ENCODE measurements at places on chromosomes 5 and 9. TPM values are rescaled to one million over a fixed set of nuclear protein-coding genes. Genes with fewer than 3 reads are reported as not detected.

HNRNPH1 gene
- total RNA-seq, result 477 TPM

RLN1 gene
- total RNA-seq, result not detected

ZFAND5 gene
- 207 TPM for total RNA-seq

OMD gene
- total RNA-seq, result 52.4 TPM

PLPP7 gene
- 2.9 TPM for total RNA-seq

DNA sequence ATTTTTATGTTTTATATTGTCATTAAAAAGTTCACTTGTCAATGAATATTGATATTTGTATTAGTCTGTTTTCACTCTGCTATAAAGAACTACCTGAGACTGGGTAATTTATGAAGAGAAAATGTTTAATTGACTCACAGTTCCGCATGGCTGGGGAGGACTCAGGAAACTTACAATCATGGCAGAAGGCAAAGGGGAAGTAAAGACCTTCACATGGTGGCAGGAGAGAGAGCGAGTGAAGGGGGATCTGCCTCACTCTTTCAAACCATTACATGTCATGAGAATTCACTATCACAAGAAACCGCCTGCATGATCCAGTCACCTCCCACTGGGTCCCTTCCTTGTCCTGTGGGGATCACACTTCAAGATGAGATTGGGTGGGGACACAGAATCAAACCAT is 27.4 kb downstream of the SRD5A1 start:
- DNase-seq, result no peak
- no peaks in the 10 kb centered on the region for H3K4me1 ChIP-seq
- no peaks in the 10 kb centered on the region for H3K27me3 ChIP-seq
- H3K4me3 ChIP-seq, result no peak overlapping the region

DNA sequence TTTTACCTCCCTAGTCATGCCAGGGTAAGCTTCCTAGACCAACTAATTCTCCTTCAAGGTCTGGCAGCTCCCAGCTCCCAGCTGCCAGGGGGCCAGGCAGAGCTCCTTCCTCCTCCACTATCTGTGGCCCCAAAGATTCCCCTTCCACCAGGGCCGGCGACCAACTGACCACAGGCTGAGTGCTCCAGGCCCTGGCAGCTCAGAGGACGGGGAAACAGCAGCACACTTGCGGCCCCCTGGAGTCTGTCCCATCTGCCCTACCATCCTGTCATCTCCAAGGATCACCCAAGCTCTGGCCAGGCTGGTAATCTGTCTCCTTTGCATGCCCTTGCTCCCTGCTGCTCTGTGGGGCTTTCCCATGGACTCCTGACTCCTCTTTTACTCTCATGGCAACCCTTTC is 31.2 kb upstream of the BASP1 start:
- H3K27me3 ChIP-seq, result no peaks in the 10 kb centered on the region
- no peak overlapping the region for H3K4me3 ChIP-seq
- H3K27ac ChIP-seq, result no peak overlapping the region
- H3K4me1 ChIP-seq, result peaks cover 13% of the 10 kb centered on the region

- no peaks in the 10 kb centered on the region for H3K36me3 ChIP-seq
- H3K4me3 ChIP-seq, result no peak overlapping the region
- DNase-seq, result no peak
- no peaks in the 10 kb centered on the region for H3K27me3 ChIP-seq
Measured at GRCh38 chr5:57436586-57436985, 46.0 kb downstream of the ACTBL2 start.

DNA sequence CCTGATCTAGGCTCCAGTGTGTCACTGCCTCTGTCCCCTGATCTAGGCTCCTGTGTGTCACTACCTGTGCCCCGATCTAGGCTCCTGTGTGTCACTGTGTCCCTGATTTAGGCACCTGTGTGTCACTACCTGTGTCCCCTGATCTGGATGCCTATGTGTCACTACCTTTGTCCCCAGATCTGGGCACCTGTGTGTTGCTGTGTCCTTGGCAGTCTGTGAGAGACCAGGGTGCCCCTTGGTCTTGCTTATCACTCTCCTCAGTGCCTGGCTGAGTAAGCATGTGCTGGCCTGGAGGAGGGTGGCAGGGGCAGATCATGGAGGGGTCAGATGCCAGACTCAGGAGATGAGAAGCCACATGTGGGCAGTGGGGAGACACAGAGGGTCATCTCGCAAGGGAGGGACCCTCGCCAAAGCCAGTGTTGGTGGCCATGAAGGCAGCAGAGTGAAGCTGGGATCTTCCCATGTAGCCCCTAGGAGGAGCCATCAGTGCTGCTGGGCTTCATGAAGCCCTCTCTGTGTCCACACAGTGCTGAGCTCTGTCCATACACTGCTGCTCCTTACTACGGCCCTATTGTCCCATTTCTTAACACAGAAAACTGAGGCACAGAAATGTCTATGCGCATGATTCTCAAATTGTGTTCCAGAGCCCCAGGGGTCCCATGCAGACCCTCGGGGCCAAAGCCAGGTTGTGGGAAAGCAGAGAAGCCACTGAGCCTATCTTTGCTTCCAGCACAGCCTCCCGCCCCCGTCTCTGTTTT is 15.5 kb downstream of the OLFML2A start:
- DNase-seq, result no peak
- H3K4me1 ChIP-seq, result peaks cover 78% of the 10 kb centered on the region
- H3K4me3 ChIP-seq, result no peak overlapping the region
- peak overlapping the region; percentile 29 for H3K27ac ChIP-seq
